ENCODE measurements at places on chromosomes 7 and 10. TPM values are rescaled to one million over a fixed set of nuclear protein-coding genes. Genes with fewer than 3 reads are reported as not detected.

The CUTC gene
- 167 TPM for polyA plus RNA-seq

The ANKMY2 gene
- 9.9 TPM for polyA plus RNA-seq

The ADRB1 gene
- polyA plus RNA-seq = 0.12 TPM

The ANKRD1 gene
- polyA plus RNA-seq = 1,443 TPM

The SEPTIN7 gene
- polyA plus RNA-seq = 126 TPM

The WDFY4 gene
- polyA plus RNA-seq = 0.27 TPM

The ACTR3C gene
- 1.3 TPM for polyA plus RNA-seq

The LEP gene
- polyA plus RNA-seq = 0.08 TPM

The TMEM225B gene
- 0.55 TPM for polyA plus RNA-seq

The ABCB8 gene
- polyA plus RNA-seq = 16.6 TPM

The C10orf67 gene
- 0.01 TPM for polyA plus RNA-seq

The HYAL4 gene
- polyA plus RNA-seq = not detected

The ASL gene
- 6.5 TPM for polyA plus RNA-seq

The FAM24B gene
- polyA plus RNA-seq = 1.1 TPM

The LRIT2 gene
- not detected for polyA plus RNA-seq

The CRCP gene
- polyA plus RNA-seq = 11.9 TPM

The AKR1C2 gene
- 400 TPM for polyA plus RNA-seq

The IGF2BP3 gene
- polyA plus RNA-seq = 0.51 TPM

The BMPER gene
- 1.0 TPM for polyA plus RNA-seq

The SPDYE16 gene
- 0.04 TPM for polyA plus RNA-seq

The VWDE gene
- polyA plus RNA-seq = not detected

The VAX1 gene
- polyA plus RNA-seq = not detected

The OGDH gene
- 179 TPM for polyA plus RNA-seq

The MBL2 gene
- not detected for polyA plus RNA-seq

The CCDC71L gene
- 7.9 TPM for polyA plus RNA-seq

The ZNF487 gene
- polyA plus RNA-seq = 2.0 TPM

The LBX1 gene
- 7.9 TPM for polyA plus RNA-seq

The INPP5F gene
- polyA plus RNA-seq = 10.0 TPM

The STEAP1B gene
- polyA plus RNA-seq = 1.6 TPM

The OR13A1 gene
- not detected for polyA plus RNA-seq

The ITIH2 gene
- polyA plus RNA-seq = not detected

The WIPF3 gene
- 3.3 TPM for polyA plus RNA-seq

The NUPR2 gene
- not detected for polyA plus RNA-seq
